ENCODE measurements at places on chromosomes 7 and 10. TPM values are rescaled to one million over a fixed set of nuclear protein-coding genes. Genes with fewer than 3 reads are reported as not detected.

Gene TEX47
- total RNA-seq, result not detected

Gene TDRD1
- not detected for total RNA-seq

Gene GPR15LG
- not detected for total RNA-seq

Gene UNC5B
- 11.4 TPM for total RNA-seq

Gene ATRNL1
- total RNA-seq, result 0.16 TPM

Data from bronchial smooth muscle cell (primary cell).